ENCODE measurements at places on chromosomes 4 and X. TPM values are rescaled to one million over a fixed set of nuclear protein-coding genes. Genes with fewer than 3 reads are reported as not detected.

The GATA1 gene
- not detected for polyA plus RNA-seq

The SPANXN3 gene
- polyA plus RNA-seq = not detected

The F8A3 gene
- polyA plus RNA-seq = 5.7 TPM

The AREG gene
- polyA plus RNA-seq = 4.7 TPM

The AFP gene
- polyA plus RNA-seq = not detected

The ANXA10 gene
- polyA plus RNA-seq = 368 TPM

The PPP4R3C gene
- not detected for polyA plus RNA-seq

The DMD gene
- polyA plus RNA-seq = 10.0 TPM

The GABRB1 gene
- not detected for polyA plus RNA-seq

The NAP1L3 gene
- polyA plus RNA-seq = 2.4 TPM

The LPAR4 gene
- 0.08 TPM for polyA plus RNA-seq

The PCYT1B gene
- polyA plus RNA-seq = 0.15 TPM

The NKX6-1 gene
- 5.2 TPM for polyA plus RNA-seq

The SYNPO2 gene
- polyA plus RNA-seq = 83.4 TPM

The PAK3 gene
- polyA plus RNA-seq = 0.55 TPM

The TRPC5OS gene
- not detected for polyA plus RNA-seq

The MAGEA11 gene
- not detected for polyA plus RNA-seq

The SYP gene
- polyA plus RNA-seq = 3.9 TPM

The RHOXF2 gene
- polyA plus RNA-seq = not detected

The PCSK1N gene
- 15.3 TPM for polyA plus RNA-seq

The NLRP2B gene
- not detected for polyA plus RNA-seq

The NUDT10 gene
- 5.3 TPM for polyA plus RNA-seq

The AKAP4 gene
- polyA plus RNA-seq = not detected

The TRO gene
- 2.2 TPM for polyA plus RNA-seq

The NAP1L2 gene
- polyA plus RNA-seq = 1.3 TPM

The PRR32 gene
- not detected for polyA plus RNA-seq

The BEX4 gene
- 40.0 TPM for polyA plus RNA-seq

The HPGDS gene
- 0.30 TPM for polyA plus RNA-seq

The VSIG4 gene
- 7.9 TPM for polyA plus RNA-seq

The VCX2 gene
- polyA plus RNA-seq = not detected

The PDZD4 gene
- 5.5 TPM for polyA plus RNA-seq

The ETNPPL gene
- 4.7 TPM for polyA plus RNA-seq

All from stomach (tissue), 19 donors.